ENCODE measurements at places on chromosomes 11 and 22. TPM values are rescaled to one million over a fixed set of nuclear protein-coding genes. Genes with fewer than 3 reads are reported as not detected.
A peak's percentile ranks its signal among the peaks of the same experiment; 100 is the strongest.

Gene TYR
- polyA plus RNA-seq = not detected

DNA sequence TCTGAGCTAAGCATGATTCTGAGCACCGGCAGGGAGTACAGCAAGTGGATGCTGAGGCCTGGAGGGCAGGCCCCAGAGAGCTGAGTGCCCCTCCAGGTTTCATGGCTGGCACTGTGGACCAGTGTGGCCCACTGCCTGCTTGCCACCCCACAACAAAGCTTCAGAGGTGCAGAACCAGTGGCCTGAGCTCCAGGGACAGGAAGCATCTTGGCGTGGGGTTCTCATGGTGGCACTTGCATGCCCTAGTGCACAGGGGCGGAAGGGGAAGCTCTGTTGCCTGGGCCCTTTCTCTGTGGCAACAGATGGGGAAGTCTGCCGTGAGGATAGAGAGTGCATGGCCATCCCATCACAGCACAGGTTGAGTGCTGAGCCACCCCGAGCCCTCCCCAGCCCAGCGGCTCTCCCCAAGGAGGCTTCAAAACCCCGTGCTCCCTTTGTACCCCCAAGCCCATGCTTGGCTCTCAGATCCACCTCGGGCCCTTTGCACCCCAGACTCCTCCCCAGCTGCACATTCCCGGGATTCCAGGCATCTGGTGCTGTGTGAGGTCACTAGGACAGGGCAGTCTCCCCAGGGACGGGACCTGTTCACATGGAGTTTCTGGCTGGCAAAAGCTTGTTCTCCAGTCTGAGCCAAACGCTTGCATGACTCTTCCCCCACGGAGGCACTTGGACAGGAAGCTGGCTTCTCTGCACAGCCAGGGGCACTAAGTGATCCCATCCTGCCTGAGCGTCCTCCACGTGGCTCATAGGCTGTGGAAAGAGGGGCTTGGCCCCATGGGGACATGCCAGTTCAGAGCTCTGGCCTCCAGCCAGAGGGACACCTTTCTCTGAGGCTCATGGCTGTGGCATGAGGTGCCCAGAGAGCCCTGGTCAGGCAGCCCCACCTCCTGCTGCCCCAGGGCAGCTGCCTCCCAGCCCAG is 4.2 kb downstream of the SLC25A1 start:
- H3K27me3 ChIP-seq = peaks cover 2% of the 10 kb centered on the region
- peaks cover 48% of the 10 kb centered on the region for H3K4me1 ChIP-seq
- peak overlapping the region; percentile 10 for H3K27ac ChIP-seq
- H3K4me3 ChIP-seq = no peak overlapping the region
- DNase-seq = no peak
- H3K36me3 ChIP-seq = no peaks in the 10 kb centered on the region

Gene LDHAL6A
- polyA plus RNA-seq = not detected

- no peak overlapping the region for H3K4me3 ChIP-seq
- DNase-seq = no peak
- H3K36me3 ChIP-seq = no peaks in the 10 kb centered on the region
Measured at GRCh38 chr11:66020618-66021357, 5.5 kb downstream of the CATSPER1 start.

DNA sequence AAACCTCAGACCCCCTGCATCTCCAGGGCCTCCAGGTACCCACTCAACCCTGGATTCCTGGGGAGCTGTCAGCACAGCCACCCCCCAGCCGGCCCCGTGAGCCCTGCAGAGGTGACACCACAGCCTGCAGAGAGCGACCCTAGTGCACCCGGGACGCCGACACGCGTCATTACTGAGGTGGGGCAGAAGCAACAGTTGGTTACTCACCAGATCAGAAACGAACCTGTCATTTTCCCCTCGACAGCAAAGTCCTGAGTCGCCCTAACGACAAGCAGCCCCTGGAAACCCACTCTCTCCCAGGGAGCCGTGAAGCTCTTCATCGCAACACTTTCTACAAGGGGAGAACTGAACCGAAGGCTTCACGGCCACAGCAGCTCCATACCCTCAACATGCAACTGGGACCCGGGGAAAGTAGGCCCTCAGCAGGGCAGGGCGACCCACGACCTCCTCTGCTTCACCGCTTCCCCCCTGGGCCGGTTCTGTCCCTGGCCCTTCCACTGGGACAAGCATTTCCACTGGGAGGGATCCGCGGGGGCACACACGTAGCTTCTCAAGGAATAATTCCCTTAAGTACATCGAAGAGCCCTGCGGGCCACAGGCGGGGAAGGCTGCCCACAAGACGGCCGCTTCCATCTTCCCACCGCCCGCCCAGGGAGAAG is 1.6 kb downstream of the BRD1 start:
- H3K4me1 ChIP-seq = peaks cover 19% of the 10 kb centered on the region
- H3K4me3 ChIP-seq = peak overlapping the region; percentile 72
- peaks cover 27% of the 10 kb centered on the region for H3K36me3 ChIP-seq

GRCh38 chr11:35752115-35752514 is 89.5 kb downstream of the TRIM44 start:
- no peaks in the 10 kb centered on the region for H3K27me3 ChIP-seq
- H3K36me3 ChIP-seq = no peaks in the 10 kb centered on the region
- no peak for DNase-seq
- no peaks in the 10 kb centered on the region for H3K4me1 ChIP-seq
- no peak overlapping the region for H3K4me3 ChIP-seq
- no peak overlapping the region for H3K27ac ChIP-seq

Gene MUS81
- polyA plus RNA-seq = 46.2 TPM

- no peaks in the 10 kb centered on the region for H3K27me3 ChIP-seq
- no peak overlapping the region for H3K27ac ChIP-seq
- H3K4me1 ChIP-seq = peaks cover 39% of the 10 kb centered on the region
- H3K36me3 ChIP-seq = no peaks in the 10 kb centered on the region
Measured at GRCh38 chr11:126165757-126166156, 45.7 kb downstream of the RPUSD4 start.

GRCh38 chr11:15145615-15146014 is 30.9 kb downstream of the INSC start:
- no peaks in the 10 kb centered on the region for H3K4me1 ChIP-seq
- H3K27me3 ChIP-seq = no peaks in the 10 kb centered on the region
- no peak overlapping the region for H3K4me3 ChIP-seq
- no peak for DNase-seq
- no peaks in the 10 kb centered on the region for H3K36me3 ChIP-seq

Gene UCP2
- polyA plus RNA-seq = 203 TPM

GRCh38 chr22:46158283-46158682 is 8.0 kb downstream of the PPARA start:
- H3K4me1 ChIP-seq = peaks cover 4% of the 10 kb centered on the region
- H3K27ac ChIP-seq = no peak overlapping the region
- DNase-seq = no peak
- H3K36me3 ChIP-seq = peaks cover 9% of the 10 kb centered on the region
- H3K4me3 ChIP-seq = no peak overlapping the region

DNA sequence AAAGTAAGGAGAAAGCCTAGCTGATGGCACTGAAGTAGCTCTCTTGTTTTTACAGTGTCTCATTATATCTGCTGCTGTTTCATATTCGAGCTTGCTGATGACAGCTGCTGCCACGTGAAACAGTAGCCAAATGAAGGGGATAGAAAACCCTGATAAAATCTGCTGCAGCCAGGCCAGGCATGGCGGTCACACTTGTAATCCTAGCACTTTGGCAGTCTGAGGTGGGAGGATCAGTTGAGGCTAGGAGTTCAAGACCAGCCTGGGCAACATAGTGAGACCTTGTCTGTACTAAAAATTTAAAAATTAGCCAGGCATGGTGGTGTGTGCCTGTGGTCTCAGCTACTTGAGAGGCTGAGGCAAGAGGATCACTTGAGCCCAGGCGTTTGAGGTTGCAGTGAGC is 13.4 kb downstream of the IFT46 start:
- no peak overlapping the region for H3K4me3 ChIP-seq
- H3K4me1 ChIP-seq = no peaks in the 10 kb centered on the region
- DNase-seq = no peak
- H3K27me3 ChIP-seq = no peaks in the 10 kb centered on the region
- H3K27ac ChIP-seq = no peak overlapping the region
- H3K36me3 ChIP-seq = peaks cover 26% of the 10 kb centered on the region

Gene KCTD14
- 14.8 TPM for polyA plus RNA-seq

Gene OR5M8
- polyA plus RNA-seq = not detected

DNA sequence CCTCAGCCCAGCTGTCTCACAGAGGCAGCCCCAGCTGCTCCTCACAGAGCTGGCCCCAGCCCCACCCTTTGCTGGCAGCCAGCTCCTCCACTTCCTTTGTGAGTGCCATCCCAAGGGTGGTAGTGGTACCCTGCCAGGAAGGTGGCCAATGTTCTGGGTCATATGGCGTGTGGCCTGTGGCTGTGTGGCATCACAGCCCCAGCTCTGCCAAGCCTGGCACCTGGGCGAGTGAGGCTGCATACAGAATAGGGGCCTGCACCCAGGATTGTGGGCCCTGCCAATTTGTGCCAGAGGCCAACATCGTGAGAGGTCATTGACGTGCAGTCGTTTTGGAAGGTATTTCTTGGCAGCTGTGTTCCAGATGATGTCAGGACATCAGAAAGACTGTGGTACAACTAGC is 10.7 kb downstream of the TUB start:
- H3K4me1 ChIP-seq = no peaks in the 10 kb centered on the region
- no peaks in the 10 kb centered on the region for H3K27me3 ChIP-seq
- peaks cover 18% of the 10 kb centered on the region for H3K36me3 ChIP-seq
- no peak overlapping the region for H3K4me3 ChIP-seq

DNA sequence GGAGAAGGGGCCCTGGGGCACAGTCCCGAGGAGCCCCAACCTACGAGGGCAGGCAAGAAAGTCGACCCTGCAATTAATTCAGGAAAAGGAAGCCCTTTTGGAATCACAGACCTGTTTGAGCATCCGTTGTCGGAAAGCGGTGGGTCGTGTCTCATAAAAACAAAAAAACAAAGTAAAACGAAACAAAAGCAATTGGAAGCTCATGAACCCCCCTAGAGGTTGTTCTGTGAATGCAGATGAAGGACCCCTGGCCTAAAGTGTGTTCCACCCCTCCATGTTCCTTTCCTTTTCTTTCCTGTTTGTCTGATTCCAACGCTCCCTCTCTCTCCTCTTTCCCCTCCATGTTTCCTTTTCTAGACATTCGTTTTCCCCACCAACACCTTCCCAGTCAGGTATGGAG is 203.7 kb downstream of the GRIK4 start:
- no peak for DNase-seq
- no peaks in the 10 kb centered on the region for H3K36me3 ChIP-seq
- H3K4me1 ChIP-seq = peaks cover 21% of the 10 kb centered on the region
- no peak overlapping the region for H3K4me3 ChIP-seq
- no peaks in the 10 kb centered on the region for H3K27me3 ChIP-seq

All from lung (tissue), 17 donors.